Smooth muscle cell of bladder (primary cell): ENCODE measurements at places on chromosomes 7 and 10. TPM values are rescaled to one million over a fixed set of nuclear protein-coding genes. Genes with fewer than 3 reads are reported as not detected.

LLCFC1 gene
- not detected in 2 replicates for total RNA-seq

VSTM2A gene
- total RNA-seq = not detected in 2 replicates

HMX2 gene
- total RNA-seq = not detected in 2 replicates

CRPPA gene
- 1.3 and 1.8 TPM in 2 replicates for total RNA-seq

IGF2BP3 gene
- total RNA-seq = 8.4 and 12.8 TPM in 2 replicates

ZNF277 gene
- 52.6 and 53.0 TPM in 2 replicates for total RNA-seq

ENTPD1 gene
- 0.74 and 4.0 TPM in 2 replicates for total RNA-seq

SPDYE1 gene
- total RNA-seq = not detected in 2 replicates
